Ascending aorta (tissue), 2 donors: ENCODE measurements at places on chromosomes 2 and 18. TPM values are rescaled to one million over a fixed set of nuclear protein-coding genes. Genes with fewer than 3 reads are reported as not detected.

Gene SYT4
- not detected for total RNA-seq

Gene ANKRD30BL
- not detected for total RNA-seq

Gene KYNU
- 2.3 TPM for total RNA-seq

Gene B3GNT7
- 0.64 TPM for total RNA-seq

Gene TMEFF2
- not detected for total RNA-seq

Gene DDX18
- total RNA-seq: 20.5 TPM

Gene EPHA4
- total RNA-seq: 51.2 TPM

Gene PCARE
- not detected for total RNA-seq

Gene TMEM37
- total RNA-seq: 2.3 TPM

Gene POTEJ
- total RNA-seq: not detected

Gene SAG
- total RNA-seq: not detected

Gene CIB4
- not detected for total RNA-seq

Gene ALLC
- not detected for total RNA-seq

Gene MC5R
- total RNA-seq: not detected

Gene XIRP2
- 1.2 TPM for total RNA-seq

Gene CPSF3
- total RNA-seq: 5.3 TPM

Gene ANKRD53
- total RNA-seq: 1.4 TPM

Gene NDUFB3
- total RNA-seq: 34.2 TPM

Gene HRH4
- total RNA-seq: not detected

Gene ARHGAP28
- total RNA-seq: 0.85 TPM

Gene LAMA3
- 27.2 TPM for total RNA-seq

Gene C2orf72
- 20.5 TPM for total RNA-seq

Gene CCDC148
- total RNA-seq: not detected

Gene NXPH2
- total RNA-seq: not detected

Gene PTPRN
- total RNA-seq: not detected

Gene RUFY4
- not detected for total RNA-seq

Gene RTP5
- total RNA-seq: not detected

Gene REG3A
- total RNA-seq: not detected

Gene LBX2
- total RNA-seq: 3.0 TPM

Gene UGT1A4
- not detected for total RNA-seq

Gene FAM237A
- total RNA-seq: not detected

Gene MALL
- 38.5 TPM for total RNA-seq

Gene AQP12B
- not detected for total RNA-seq

Gene SERPINB8
- total RNA-seq: 4.5 TPM

Gene ATP5F1A
- 273 TPM for total RNA-seq

Gene OXER1
- 0.32 TPM for total RNA-seq

Gene STARD6
- total RNA-seq: not detected

Gene PXDN
- 188 TPM for total RNA-seq

Gene DRC1
- not detected for total RNA-seq

Gene ANKRD44
- 66.3 TPM for total RNA-seq

Gene METTL21A
- 1.5 TPM for total RNA-seq

Gene ERICH2
- not detected for total RNA-seq

Gene SNTG2
- total RNA-seq: 9.9 TPM

Gene TBC1D8
- 17.8 TPM for total RNA-seq

Gene C2orf81
- total RNA-seq: 10.3 TPM

Gene MYL1
- total RNA-seq: not detected

Gene KLHL41
- 0.21 TPM for total RNA-seq

Gene ALPI
- total RNA-seq: not detected

Gene MAPK4
- 1.2 TPM for total RNA-seq
